Choroid plexus epithelial cell (primary cell): ENCODE measurements at places on chromosomes 16 and 17.

- DNase-seq, result peak; percentile 35
These were observed 34.5 kb downstream of the SLC39A11 start for GRCh38 chr17:73058022-73058421.

- DNase-seq, result peak; percentile 82
These were observed 125.4 kb upstream of the CHMP6 start for GRCh38 chr17:80866050-80866793.

GRCh38 chr16:10598157-10598556 lies 17.8 kb upstream of the EMP2 start:
- DNase-seq, result no peak

DNA sequence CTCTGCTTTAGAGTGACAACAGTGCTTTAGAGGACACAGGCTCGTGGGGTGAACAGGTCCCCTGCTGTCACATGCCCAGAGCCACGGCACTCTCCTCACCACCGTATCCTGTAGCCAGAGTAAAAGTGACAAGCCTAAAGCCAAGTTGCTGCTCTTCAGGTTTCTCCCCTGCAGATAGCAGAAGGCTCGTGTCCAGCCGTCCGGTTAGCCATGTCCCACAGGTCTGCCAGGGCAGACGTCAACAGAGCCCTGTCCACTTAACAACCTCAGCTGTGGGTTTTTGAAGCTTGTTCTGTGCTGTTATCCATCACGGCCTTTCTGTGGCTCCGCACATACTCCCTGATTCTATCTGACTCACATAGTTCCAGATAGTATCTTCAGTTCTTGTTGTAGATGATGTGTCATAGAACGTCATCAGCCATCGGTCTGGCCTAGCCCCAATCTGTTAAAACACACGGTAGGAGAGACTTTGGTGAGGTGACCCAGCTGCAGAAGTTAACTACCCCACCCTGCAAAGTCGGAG lies 100.7 kb downstream of the SOCS1 start:
- DNase-seq, result peak; percentile 26

GRCh38 chr16:19138601-19139000 lies 24.8 kb downstream of the ITPRIPL2 start:
- DNase-seq, result peak; percentile 91

DNA sequence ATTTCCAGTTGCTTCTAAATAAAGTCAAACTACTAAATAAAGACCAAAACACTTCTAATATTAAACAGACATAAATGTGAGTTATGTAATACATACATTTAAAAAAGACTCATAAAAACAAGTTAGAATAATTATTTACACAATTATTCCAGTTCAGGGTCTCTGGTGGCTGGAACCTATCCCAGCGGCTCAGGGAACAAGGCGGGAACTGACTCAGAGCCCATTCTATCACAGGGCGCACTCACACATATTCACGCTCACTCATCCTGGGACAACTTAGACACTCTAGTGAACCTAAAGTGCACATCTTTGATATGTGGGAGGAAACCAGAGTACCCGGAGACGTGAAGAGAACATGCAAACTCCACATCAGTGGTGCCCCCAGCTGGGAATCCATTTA lies 25.0 kb downstream of the PLXDC1 start:
- DNase-seq, result no peak

DNA sequence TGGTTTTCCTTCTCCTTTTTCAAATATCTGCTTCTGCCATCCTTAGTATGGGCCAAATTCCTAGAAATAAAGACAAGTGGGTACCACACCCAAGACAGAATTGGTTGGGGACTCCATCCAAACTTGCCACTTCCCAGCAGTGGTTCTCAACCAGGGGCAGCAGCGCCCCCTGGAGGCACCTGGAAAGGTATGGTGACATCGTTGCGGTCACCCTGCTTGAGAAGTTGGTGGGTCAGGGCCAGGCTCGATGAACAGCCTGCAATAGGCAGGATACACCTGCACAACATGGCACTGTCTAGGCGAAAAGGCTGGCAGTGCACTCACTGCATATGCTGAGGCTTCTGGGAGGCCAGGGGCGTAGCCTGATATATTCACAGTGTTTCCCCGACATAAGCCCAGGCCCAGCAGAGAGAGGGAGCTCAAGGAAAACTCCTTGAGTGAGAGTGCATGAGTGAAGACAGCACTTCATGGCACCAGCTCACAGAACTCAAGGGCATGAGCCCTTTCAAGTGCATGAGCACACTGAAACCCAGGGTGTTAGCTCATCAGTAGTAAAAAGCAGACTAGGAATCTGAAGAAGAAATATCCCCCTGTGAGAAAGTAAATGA lies 57.7 kb downstream of the CMC2 start:
- DNase-seq, result peak; percentile 62

GRCh38 chr17:630801-631200 lies 83.8 kb downstream of the VPS53 start:
- no peak for DNase-seq

DNA sequence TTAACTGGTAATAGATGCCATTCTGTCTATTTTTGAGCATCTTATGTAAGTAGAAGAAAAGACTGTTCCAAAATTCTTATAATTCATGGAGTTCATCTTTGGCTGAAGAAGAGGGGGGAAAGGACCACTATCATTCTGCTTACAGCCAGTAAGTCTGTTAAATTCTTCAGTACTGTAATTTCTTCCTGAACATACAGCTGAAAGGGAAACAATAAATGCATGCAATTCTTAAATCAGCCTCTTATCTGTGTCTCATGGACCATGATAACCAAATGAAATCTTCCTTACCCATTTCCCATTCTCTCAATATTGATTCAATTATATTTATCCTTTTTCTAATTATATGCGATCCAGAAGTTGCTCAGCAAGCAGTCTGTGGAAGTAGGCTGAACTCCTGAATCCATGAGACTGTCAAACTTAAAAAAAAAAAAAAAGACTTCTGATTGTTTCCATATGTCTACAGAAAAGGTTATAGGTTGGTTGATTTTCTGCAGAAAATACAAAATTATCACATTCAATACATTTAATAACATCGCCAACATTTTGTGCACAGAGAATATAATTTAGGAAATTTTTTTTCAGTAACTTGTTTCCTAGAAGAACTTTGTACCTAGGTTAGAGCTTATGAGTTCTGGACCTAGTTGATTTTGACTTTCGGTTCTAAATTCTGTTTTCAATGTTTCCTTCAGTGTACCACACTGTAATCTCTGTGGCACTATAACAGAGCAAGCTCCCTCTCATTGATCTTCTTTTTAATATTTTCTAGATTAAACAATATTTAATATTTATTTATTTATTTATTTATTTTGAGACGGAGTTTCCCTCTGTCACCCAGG lies 1.2 kb upstream of the ABCA9 start:
- no peak for DNase-seq

DNA sequence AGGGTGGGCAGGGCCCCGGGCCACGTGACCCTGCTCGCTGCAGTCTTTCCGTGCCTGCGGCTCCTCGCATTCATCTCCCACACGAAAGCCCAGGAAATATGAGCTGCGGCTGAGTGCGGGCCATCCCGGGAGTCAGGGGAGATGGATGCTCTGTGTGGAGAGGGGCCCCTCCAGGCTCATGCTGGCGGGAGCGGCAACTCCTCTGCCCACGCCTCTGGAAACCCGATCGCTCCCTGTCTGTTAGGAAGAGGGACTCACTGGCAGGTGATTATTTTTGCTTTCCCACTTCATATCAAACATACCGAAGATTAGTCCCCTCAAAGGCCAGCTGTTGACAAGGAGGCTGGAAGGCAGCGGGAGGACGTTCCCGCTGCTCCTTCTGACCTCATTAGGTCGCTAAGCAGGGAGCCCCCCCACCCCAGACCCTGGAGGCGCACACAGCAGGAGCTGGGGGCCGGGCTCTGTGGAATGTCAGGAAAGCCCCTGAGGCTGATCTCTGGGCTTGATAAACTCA lies 228.5 kb downstream of the FOXL1 start:
- no peak for DNase-seq

DNA sequence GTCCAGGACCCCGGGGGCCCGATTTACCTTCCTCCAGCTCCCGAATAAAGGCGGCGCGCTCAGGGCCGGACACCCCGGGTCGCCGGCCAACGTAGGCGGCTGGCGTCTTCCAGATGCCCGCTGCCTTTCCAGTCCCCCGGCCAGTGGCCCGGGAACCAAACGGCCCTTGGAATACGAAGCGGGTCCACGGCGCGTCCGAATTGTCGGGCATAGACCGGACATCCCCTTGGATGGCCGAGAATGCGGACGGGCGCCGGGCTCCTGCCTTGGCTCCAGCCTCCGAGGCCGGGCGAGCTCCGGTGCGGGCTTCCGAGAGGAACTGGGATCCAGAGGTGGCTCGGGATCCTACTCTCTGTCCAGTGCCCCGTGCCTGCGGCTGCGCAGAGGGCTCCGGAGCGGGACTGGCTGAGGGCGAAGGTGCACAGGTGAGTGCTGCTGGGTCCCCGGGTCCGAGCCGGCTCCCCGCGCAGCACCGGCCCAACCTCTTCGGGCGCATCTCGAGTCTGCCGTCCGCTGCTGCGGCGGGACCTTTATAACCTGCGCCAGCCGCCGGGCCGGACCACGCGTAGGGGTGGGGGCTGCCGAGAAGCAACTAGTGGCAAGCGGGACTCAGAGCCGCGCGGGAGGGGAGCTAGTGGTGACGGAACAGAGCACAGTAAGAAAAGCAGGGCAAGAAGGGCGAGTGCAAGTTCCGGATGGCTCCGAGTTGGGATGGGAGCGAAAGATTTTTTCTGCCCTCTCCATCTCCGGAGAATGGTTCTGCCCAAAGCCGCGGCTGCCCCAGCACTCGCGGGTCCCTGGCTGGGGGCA lies at the start of gene HAP1:
Gene HAP1, minus strand, starts transcription at position 505 of the 810 bp plus-strand sequence. Its CDS starts 9 bp downstream, at position 496.
- DNase-seq, result peak; percentile 17

- DNase-seq, result no peak
These were observed 160.3 kb downstream of the NTN1 start for GRCh38 chr17:9181640-9182039.

DNA sequence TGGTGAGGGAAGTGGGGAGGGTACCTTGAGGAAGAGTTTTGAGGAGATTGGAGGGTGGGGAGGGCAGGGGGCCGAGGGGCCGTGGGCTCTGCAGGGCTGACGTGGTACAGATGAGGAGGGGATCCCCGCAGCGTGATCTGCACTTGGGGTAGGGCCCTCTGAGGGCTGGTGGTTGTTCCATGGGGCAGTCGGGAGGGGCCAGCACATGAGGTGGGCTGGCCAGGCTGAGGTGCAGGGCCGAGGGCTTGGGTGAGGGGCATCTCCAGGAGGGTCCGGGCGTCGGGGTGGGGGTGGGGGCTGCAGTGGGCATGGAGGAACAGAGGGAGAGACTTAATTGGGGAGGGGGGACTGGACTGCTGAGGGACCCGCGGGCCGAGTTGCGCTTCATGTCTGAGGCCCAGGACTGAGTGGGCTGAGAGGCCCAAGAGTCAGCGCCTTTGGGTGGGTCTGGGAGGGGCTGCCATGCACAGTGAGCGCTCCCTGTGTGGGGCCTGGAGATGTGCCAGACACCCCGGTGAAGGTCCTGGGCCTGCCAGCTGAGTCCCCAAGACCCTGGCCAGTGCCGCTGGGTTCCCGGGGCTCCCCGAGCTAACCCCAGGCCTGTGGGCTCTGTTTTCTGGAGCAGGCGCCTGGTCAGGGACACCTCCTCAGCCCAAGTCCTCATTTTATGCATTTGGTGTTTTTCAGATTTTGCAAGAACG lies 13.3 kb downstream of the PRSS27 start:
- DNase-seq, result no peak

DNA sequence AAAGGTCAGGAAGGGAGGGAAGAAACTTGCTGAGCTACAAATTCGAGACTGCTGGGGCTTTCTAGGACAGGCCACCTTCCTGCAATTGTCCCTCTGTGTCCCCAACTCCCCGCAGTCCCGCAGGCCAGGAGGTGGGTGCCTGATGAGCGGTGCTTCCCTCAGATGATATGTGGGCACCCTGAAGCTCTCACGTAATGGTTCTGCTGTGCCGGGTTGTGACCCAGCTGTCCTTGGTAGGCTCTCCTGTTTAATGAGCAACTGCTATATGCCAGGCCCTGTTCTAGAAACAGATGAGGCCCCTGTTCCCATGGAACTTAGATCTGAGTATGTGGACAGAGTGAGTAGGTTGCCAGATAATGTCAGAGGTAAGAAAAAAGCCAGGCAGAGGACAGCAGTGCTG lies 22.0 kb upstream of the MYO15B start:
- no peak for DNase-seq

DNA sequence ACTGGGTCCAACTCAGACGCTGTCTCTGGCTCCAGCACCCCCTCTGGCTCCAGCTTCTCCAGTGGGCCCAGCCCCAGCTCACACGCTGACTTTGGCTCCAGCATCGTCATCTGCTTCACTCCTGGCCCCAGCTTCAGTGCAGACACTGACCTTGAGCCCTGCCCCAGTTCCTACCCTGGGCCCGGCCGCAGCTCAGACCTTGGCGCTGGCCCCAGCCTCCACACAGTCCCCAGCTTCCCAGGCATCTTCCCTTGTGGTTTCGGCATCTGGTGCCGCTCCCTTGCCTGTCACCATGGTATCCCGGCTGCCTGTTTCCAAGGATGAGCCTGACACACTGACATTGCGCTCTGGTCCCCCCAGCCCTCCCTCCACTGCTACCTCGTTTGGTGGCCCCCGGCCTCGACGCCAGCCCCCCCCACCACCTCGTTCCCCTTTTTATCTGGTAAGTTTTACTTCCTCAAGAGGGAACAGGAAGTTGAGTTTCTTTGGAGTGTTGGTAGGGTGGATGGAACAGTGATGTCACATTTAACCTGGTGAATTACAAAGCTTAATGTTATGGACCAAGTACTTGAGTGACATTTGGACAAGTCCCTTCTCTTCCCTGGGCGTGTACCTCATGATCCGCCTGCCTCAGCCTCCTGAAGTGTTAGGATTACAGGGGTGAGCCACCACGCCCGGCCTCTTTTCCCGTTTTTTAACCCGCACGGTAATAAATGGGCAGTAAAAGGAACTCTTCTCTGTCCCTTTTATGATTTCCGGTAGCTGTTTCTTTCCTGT lies 23.4 kb upstream of the PHKG2 start:
- no peak for DNase-seq

- peak; percentile 15 for DNase-seq
These were observed at the start of gene SLC13A5 for GRCh38 chr17:6713130-6713917. TSS of gene SLC13A5 (minus strand) at chr17:6713369. CDS start at chr17:6713333, 36 bp downstream.

- DNase-seq, result no peak
These were observed 32.8 kb downstream of the DRC3 start for GRCh38 chr17:18005496-18005895.

- DNase-seq, result peak; percentile 69
These were observed 118.3 kb downstream of the ANKRD11 start for GRCh38 chr16:89371968-89372634.

GRCh38 chr16:2056681-2057407 lies 9.1 kb downstream of the TSC2 start:
- DNase-seq, result no peak

DNA sequence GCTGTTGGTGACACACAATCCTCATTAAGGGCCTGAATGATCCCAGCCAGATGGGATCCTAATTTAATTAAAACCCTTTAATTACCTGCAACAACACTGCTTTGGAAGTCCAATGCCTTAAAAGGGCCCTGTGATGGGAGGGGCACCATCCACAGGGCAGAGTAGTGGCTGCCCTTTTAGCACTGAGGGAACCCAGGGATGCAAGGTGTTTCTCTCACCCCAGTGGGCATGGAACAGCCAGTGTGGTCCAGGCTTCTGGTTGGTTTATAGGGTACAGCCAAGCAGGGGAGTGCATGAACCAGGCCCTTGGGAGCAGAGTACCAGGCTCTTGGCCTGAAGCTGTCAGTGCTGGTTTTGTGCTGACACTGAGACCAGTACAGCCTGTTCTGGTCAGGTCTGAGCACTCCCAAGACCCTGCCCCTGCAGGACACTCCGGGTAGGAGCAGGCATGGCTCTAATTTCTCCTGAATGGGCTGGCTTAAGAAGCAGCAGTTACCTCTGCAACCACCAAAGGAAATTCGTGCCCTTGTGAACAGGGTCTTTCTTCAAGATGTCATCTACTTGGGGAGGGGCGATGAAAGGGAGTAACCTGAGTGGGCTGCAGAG lies 9.9 kb downstream of the NXPH3 start:
- peak; percentile 47 for DNase-seq
